ENCODE measurements at places on chromosomes 4 and X.

DNA sequence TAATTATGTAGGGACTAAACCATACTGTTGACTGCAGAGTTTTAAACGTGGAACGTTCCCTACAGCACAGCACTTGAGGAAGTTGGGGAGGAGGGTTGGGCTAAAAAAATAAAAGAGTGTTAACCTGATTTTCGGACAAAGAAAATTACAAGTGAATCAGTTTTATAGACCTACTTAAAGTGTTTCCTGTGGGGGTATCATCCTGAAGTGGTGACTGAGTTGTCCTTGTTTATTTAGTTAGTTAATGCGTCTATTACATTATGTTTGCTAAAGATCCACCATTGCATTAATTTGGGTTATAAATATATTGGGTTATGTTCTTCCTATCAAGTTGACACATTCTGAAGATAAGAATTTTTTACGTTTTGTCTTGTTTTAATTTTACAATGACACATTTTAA is 14.7 kb downstream of the UNC5C start:
- DNase-seq: no peak

GRCh38 chr4:138889216-138889615 is 126.4 kb upstream of the NOCT start:
- DNase-seq: no peak

DNA sequence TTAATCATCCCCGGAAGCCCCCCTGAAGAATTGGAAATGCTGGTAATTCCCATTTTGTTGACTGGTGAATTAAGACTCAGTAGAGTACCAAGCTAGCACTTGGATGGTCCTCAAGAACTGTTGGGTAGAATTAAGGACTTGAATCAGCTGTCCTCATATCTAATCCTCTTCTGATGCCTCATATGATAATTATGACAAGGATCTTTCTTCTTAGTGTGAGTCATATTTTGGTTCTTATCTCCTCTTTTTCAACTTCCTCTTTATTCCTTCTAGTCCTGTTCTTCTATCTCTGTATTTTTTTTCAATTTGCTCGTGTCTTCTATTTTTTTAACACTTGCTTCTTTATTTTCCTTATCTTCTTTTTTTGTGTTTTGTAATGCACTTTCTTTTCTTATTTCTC is 206.3 kb upstream of the ANXA3 start:
- DNase-seq: no peak

- DNase-seq: peak; percentile 26
These were observed 72.4 kb downstream of the IL21 start for GRCh38 chr4:122548452-122548851.

- DNase-seq: peak; percentile 93
These were observed 260.6 kb upstream of the BOD1L1 start for GRCh38 chr4:13888112-13888511.

- DNase-seq: no peak
These were observed 21.7 kb downstream of the RAB40AL start for GRCh38 chrX:102958794-102959193.

GRCh38 chr4:79552311-79552710 is 144.3 kb upstream of the GK2 start:
- no peak for DNase-seq

- no peak for DNase-seq
These were observed 10.7 kb upstream of the PASD1 start for GRCh38 chrX:151552743-151553142.

Measured in IMR-90 (cell line).